Liver (tissue), 10 donors: ENCODE measurements at places on chromosomes 1 and 21. TPM values are rescaled to one million over a fixed set of nuclear protein-coding genes. Genes with fewer than 3 reads are reported as not detected.

SPATA21 gene
- not detected for polyA plus RNA-seq

RXFP4 gene
- not detected for polyA plus RNA-seq

AXDND1 gene
- not detected for polyA plus RNA-seq

IFI44L gene
- polyA plus RNA-seq, result 2.4 TPM

BATF3 gene
- 0.88 TPM for polyA plus RNA-seq

SPAG17 gene
- not detected for polyA plus RNA-seq

IFI44 gene
- polyA plus RNA-seq, result 10.3 TPM

RGS18 gene
- 1.0 TPM for polyA plus RNA-seq

ELOA gene
- polyA plus RNA-seq, result 27.8 TPM

RAB3B gene
- polyA plus RNA-seq, result 0.43 TPM

USP25 gene
- 6.0 TPM for polyA plus RNA-seq

SAMD11 gene
- polyA plus RNA-seq, result 0.51 TPM

LRRC38 gene
- not detected for polyA plus RNA-seq

NES gene
- 0.15 TPM for polyA plus RNA-seq

CACNA1E gene
- polyA plus RNA-seq, result not detected

CLIC6 gene
- polyA plus RNA-seq, result 0.08 TPM

OR2L5 gene
- polyA plus RNA-seq, result not detected

ASTN1 gene
- 0.10 TPM for polyA plus RNA-seq

DNA sequence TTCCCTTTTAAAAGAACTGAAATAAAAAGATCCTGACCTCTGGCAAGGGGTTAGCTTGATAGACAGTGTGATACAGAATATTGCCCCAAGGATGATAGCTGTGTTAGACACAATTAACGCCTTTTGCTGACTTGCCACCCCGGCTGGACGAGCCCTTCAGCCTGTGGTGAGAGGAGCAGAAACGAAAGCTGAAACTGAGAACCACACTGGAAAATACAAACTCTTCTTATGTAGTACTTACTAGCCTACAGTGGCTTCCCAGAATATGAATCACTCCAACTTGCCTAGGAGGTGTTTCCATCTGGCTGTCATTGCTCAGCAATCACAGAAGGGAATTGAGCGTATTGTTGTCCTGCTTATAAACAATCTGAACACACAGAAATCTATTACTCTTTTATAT is 22.9 kb downstream of the SAMSN1 start:
- no peak for DNase-seq

DNA sequence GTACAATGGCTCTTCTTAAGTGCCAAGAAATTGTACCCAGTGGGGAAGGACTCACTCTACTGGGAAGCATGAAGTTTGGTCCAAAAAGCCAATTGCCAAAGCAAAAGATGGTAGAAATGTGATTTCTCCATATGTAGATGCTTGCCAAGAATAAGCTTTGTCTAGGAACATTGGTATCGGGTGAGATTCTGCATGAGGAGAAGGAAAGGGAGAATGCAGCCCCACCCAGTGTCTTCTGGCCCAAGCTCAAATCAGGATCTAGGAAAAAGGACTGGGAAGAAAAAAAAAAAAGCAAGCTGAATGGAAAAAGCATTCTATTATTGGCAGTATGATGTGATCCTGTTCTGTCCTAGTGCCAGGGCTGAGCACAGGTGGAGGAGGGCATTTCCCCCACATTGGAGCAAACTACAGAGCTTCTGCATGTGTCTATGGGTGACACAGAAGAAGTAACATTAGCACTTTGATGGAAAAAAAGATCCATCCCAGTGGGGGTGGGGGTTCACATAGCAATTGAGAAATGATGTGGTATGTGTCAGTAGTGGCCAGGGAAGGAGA is 226.6 kb downstream of the KCNH1 start:
- DNase-seq, result no peak

DNA sequence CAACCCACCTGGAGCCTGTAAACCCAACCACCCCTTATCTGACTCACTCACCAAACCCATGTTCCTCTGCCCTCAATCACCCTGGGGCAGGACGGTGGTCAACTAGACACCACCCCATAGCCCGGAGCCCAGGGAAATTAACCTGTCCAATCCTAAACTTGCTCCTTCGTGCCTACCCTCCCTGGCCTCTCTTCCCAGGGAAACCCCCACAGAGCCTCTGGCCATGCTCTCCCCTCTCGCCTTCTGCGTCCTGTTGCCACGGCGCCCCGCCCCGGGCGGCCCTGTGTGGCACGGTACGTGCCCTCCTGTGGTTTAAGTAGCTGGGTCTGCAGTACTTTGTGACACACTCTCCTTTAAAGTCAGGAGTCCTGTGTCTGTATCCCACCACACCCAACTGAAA is 4.0 kb upstream of the FTCD start:
- peak; percentile 27 for DNase-seq

DNA sequence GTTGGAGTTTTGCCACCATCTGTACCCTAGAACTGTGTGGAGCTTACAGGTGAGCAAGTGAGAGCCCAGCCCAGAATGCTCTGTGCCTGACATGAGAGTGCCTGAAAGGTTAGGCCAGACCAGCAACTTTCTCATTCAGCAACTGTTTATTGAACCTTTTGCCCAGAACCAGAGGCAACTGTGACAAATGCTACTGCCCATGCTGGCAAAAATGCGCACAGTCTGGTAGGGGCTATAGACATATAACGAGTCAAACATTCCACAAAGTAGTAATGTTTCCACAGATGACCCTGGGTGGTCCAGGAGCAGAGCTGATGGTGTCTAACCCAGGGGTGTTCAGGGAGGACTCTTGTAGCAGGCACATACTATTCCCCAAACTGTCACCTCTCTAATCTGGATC is 56.0 kb upstream of the GCLM start:
- DNase-seq, result no peak

DNA sequence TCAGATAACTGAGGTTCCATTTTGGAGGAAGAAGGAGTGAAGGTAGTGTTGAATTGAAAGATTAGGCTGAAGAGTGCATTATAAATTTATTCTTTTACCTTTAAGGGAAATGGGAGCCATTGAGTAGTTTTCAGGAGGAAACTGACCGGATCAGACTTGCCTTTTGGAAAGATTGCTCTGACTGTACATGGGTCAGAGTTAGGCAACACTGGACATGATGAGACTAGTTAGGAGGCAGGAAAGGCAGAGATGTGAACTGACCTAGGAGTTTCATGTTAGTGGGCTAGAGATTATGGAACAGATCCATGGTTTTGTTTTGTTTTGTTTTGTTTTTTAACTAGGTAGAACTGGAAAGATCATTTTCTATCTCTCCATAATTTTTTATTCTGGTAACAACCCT is 78.2 kb downstream of the SNX7 start:
- no peak for DNase-seq

DNA sequence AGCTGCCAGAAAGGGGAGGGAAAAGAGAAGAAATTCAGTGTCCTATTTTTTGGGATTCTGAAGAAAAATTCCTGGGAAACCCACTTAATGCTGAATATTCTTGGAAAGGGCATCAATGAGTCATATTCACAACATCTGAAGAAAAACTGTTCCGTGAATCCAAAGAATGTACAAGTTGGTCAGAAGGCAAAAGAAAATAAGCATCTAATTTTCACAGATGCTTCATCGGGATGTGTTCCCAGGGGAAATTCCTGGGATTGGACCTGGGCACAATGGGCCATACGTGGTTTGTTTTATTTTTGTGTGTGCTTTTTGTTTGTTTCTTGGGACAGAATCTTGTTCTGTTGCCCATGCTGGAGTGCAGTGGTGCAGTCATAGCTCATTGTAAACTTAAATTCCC is 112.2 kb downstream of the MAP3K21 start:
- no peak for DNase-seq

DNA sequence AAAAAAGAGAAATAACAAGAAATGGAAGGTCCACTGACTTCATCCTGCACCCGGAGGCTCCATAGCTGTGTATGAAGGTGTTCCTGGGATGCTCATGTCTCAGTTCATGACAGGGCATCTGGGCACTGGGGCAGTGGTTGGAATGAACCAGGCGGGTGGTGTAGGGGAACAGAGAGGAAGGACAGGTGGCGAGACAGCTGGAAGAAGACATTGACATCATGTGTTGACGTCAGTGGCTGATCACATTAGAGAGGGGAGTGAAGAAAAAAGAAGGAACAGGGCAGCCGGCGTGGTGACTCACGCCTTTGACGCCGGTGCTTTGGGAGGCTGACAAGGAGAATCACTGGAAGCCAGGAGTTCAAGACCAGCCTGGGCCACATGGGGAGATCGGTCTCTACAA is 50.1 kb downstream of the HUNK start:
- no peak for DNase-seq

- no peak for DNase-seq
Observed at GRCh38 chr1:59332983-59333382, 36.1 kb downstream of the FGGY start.

- DNase-seq, result no peak
Observed at GRCh38 chr1:47433037-47433421, 4.8 kb upstream of the FOXD2 start.

- no peak for DNase-seq
Observed at GRCh38 chr1:174828264-174828663, 171.5 kb upstream of the CACYBP start.

GRCh38 chr1:177346790-177347359 is 176.1 kb downstream of the BRINP2 start:
- peak; percentile 46 for DNase-seq

GRCh38 chr1:78006521-78006920 is 1.8 kb downstream of the DNAJB4 start:
- DNase-seq, result no peak

- no peak for DNase-seq
Observed at GRCh38 chr1:159177272-159177907, 6.0 kb downstream of the CADM3 start.

DNA sequence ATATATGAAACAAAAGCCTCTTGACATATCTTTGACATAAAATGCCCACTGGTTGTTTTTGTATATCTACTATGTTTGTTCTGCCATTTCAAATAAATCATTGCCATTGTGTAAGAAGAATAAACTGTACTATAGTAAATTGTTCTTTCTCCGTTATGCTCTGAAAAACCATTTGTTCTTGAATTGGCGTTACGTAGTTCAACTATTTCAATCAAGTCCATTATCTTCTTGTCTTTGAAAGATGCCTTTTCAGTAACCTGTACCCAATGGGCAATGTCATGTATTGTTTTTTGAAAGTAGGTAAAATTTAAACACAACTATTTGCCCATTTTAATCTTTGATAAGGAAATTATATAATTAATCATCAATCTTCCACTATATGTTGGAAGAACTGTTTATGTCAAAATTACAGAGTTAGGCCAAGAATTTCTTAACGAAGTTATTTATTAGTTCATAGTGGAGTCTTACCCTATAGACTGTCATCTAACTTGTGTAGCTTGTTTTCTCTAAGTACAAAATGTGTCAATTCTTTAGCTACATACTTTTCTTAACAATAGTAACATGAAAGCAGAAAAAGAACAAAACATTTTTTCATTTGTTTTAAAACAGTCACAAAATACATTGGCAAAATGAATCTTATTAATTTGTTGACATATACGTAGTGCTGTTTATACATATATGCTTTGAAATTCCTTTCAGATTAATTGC is 294.8 kb downstream of the PTPRC start:
- DNase-seq, result no peak

- DNase-seq, result no peak
Observed at GRCh38 chr1:200231787-200232231, 178.0 kb downstream of the ZNF281 start.

- DNase-seq, result no peak
Observed at GRCh38 chr1:70415882-70416281, 4.8 kb downstream of the CTH start.

GRCh38 chr1:225595974-225596551 is 56.9 kb downstream of the ENAH start:
- DNase-seq, result no peak

DNA sequence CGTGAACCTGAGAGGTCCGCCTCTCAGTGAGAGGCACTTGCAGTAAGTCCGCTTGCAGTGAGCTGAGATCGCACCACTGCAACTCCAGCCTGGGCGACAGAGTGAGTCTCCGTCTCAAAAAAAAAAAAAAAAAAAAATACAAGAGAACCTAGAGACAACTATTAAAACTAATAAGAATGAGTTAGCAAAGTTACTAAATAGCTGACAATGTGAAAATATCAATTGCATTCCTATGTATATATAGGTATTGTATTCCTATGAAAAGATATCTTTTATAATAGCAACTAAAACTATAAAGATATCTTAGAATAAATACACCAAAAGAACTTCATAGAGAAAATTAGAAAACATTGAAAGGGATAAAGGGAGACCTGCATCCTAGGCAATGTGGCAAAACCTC is 20.3 kb downstream of the FLVCR1 start:
- DNase-seq, result no peak

GRCh38 chr1:84089867-84090266 is 54.2 kb upstream of the PRKACB start:
- DNase-seq, result no peak

- no peak for DNase-seq
Observed at GRCh38 chr1:209876078-209876800, 48.5 kb downstream of the UTP25 start.

DNA sequence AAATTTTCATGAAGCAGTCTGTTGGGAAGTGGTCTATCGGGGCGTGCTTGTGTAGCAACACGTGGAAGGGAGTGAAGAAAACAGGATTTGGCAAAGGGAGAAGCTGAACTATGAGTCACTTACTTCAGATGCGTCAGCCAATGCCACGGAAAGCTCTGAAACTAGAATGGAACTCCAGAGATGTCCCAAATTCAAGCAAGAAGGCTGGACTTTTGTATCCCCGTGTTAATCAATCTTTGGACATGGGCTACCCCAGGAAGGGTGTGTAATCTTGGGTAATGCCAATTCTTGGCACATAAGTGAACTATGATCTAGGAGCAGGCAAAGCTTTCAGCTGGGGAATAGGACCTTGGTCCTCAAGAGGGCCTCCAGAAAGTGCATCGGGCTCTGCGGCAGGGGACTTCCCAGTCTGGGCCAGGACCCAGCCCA is 102.6 kb downstream of the ADSS2 start:
- DNase-seq, result no peak

- no peak for DNase-seq
Observed at GRCh38 chr21:45408271-45408791, 3.4 kb downstream of the COL18A1 start.
